Neuronal stem cell (in vitro differentiated cells): ENCODE measurements at places on chromosomes 11 and 22.
A peak's percentile ranks its signal among the peaks of the same experiment; 100 is the strongest.

- H3K27me3 ChIP-seq = no peaks in the 10 kb centered on the region
- no peaks in the 10 kb centered on the region for H3K4me1 ChIP-seq
- peaks cover 69% of the 10 kb centered on the region for H3K36me3 ChIP-seq
- no peak overlapping the region for H3K4me3 ChIP-seq
Measured at GRCh38 chr22:28714043-28714628, 27.5 kb downstream of the CHEK2 start.

DNA sequence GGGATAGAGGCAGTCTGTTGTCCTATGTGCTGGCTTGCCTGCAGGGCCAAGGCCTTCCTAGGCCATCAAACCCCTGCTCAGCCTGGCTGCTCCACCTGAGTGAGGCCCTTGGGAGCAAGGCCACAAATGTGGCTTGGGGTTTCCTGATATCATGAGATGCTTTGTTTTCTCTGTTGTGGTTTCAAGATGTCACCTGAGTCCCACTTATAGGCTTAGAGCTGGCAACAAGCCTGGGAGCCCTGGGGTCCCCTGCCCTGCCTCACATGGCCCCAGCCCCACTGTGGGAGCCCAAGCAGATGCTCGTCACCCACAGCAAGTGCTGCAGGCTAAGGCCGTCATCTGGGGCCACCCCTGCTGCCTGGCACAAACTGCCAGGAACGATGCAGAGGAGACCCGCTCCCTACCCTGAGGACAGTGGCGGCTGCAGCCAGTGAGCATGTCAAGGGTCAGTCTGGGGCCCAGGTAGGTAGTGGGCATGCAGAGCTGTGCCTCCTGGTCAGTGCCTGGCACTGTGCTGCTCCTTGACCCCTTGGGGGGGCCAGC lies 75.4 kb upstream of the KCNQ1OT1 start:
- peaks cover 6% of the 10 kb centered on the region for H3K4me1 ChIP-seq
- no peaks in the 10 kb centered on the region for H3K27me3 ChIP-seq
- no peak for DNase-seq
- no peak overlapping the region for H3K27ac ChIP-seq

- no peak for DNase-seq
- no peak within 1 kb of the TSS for H3K4me3 ChIP-seq
Measured at GRCh38 chr11:94020777-94021481, at the start of gene HEPHL1. TSS of gene HEPHL1 (plus strand) at chr11:94021354. CDS start at chr11:94021369, 15 bp downstream.

DNA sequence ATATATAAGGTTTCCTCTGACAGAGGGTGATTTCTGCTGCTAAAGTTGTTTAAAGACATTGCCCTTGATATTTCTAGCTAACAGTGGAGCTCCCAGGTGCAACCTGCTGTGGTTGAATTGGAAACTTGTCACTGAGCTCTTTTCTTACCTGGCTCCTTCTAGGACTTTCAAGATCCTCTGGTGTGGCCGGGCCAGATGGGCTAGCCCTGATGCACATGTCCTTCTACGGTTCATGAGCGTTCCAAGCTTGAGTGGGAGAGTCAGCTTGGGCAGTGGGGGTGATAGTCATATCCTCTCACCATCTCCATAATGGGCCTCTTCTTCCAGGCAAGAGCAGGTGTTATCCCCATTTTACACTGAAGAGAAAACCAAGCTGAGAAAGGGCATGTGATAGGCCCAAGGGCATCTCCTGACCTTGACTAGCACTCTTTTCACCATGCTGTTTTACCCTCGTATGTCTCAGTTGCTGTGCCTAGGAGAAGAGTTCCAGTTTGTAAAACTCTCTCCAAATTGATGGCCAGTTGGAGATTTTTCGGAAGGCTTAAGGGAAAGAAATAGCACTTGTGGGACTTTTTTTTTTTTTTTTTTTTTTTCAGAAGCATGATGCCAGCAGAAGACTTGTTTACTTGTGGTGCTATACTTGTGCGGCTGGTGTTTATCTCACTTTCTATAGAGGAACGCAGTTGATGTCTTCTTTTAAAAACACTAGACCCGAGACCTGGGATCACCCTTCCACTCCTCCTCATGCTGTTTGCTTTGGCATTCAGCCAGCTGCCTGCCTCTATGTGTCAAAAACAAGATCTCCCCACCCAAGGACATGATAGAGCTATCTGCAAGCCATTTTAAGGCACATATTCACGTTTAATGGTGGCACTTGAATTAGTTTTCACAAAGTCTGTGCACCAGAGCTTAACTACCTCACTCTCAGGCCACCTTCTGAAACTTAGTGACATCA lies 32.6 kb downstream of the TEAD1 start:
- H3K36me3 ChIP-seq = peaks cover 9% of the 10 kb centered on the region
- no peak for DNase-seq
- H3K27me3 ChIP-seq = no peaks in the 10 kb centered on the region
- H3K4me3 ChIP-seq = no peak overlapping the region

GRCh38 chr22:47801541-47802245 lies 1039.2 kb downstream of the TBC1D22A start:
- H3K36me3 ChIP-seq = no peaks in the 10 kb centered on the region
- no peaks in the 10 kb centered on the region for H3K27me3 ChIP-seq
- H3K4me3 ChIP-seq = peak overlapping the region; percentile 24
- H3K27ac ChIP-seq = no peak overlapping the region
- no peaks in the 10 kb centered on the region for H3K4me1 ChIP-seq

DNA sequence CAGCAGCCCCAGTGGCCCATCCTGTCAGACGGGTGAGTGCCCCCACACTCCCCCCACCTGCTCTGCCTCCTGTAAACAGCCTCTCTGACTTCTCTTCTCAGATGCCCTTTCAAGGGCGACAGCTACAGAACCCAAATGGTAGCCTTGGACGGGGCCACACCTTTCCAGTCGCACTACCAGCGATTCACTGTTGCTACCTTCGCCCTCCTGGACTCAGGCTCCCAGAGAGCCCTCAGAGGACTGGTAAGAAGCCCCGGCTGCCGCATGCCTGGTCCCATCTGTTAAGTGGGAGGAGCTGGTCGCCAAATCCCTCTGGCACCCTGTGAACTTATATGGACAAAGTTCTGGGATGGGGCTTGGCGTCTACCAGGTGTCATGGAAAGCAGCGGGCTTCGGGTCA lies 6.2 kb downstream of the ZP1 start:
- peaks cover 1% of the 10 kb centered on the region for H3K4me1 ChIP-seq
- no peaks in the 10 kb centered on the region for H3K27me3 ChIP-seq
- peaks cover 5% of the 10 kb centered on the region for H3K36me3 ChIP-seq
- no peak overlapping the region for H3K4me3 ChIP-seq

DNA sequence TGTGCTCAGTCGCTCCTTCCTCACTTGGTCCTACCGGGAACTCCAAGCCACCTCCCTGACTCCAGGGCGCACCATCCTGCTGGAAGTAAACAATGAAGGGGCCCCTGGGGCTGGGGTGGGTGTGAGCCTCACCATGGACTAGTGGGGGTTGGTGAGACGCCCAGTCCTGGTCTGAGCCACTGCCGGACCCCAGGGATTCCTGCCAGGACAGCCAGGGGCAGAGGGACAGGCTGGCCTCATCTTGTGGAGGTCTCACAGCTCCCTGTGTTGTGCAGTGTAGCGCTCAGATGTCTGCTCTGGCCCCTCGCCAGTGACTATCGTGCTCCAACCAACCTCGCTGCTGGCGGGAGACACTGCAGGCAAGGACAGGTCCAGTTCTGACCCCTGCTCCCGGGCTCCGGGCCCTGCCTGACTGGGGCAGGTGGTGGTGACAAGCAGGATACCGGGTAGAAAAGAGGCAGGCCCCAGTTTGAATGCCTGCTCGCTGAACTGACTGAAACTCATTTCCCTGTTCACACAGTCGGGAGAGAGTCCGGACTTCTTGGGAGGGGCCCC lies 1021.4 kb downstream of the BRD1 start:
- H3K4me1 ChIP-seq = no peaks in the 10 kb centered on the region
- H3K36me3 ChIP-seq = no peaks in the 10 kb centered on the region
- H3K4me3 ChIP-seq = no peak overlapping the region
- no peaks in the 10 kb centered on the region for H3K27me3 ChIP-seq
- H3K27ac ChIP-seq = no peak overlapping the region

GRCh38 chr11:7032692-7033091 lies 12.4 kb downstream of the NLRP14 start:
- no peak overlapping the region for H3K4me3 ChIP-seq
- H3K27me3 ChIP-seq = no peaks in the 10 kb centered on the region
- no peak overlapping the region for H3K27ac ChIP-seq
- no peak for DNase-seq
- no peaks in the 10 kb centered on the region for H3K4me1 ChIP-seq
- no peaks in the 10 kb centered on the region for H3K36me3 ChIP-seq

DNA sequence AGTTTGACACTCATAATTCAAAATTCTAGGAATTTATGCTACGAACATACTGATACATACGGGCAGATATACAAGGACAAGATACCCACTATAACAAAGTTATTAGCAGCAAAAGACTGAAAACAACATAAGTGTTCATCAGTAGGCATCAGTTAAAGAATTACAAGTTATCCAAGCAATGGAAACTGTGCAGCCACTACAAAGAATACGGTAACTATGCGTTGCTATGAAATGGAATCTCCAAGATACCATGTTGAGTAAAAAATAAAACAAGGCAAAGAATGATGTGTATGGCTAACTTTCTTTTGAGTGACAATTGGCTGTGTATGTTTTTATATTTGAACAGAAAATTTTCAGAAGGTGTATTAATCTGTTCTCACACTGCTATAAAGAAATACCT lies 151.7 kb downstream of the ADAMTS15 start:
- DNase-seq = no peak
- no peaks in the 10 kb centered on the region for H3K27me3 ChIP-seq
- no peak overlapping the region for H3K4me3 ChIP-seq
- no peaks in the 10 kb centered on the region for H3K36me3 ChIP-seq

DNA sequence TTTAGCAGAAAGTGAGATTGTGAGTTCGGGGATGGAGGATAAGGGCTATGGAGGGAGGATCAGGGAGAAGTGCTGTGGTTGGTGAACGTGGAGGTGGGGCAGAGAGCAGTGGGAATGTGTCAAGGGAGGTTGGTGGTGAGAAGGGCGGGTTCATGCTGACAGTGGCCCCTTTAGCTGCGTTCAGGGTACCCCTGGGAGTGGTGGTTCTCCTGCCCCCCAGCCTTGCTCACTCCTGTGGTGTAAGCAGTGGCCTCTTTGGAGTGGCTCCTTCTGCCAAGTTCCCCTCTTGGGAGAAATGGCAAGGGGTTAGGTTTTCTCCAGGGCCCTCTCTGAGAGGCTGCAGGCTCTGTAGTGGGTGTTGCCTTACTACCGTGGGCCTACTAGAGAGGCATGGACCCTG lies 16.1 kb upstream of the NECTIN1 start:
- DNase-seq = no peak
- H3K27ac ChIP-seq = no peak overlapping the region
- no peaks in the 10 kb centered on the region for H3K36me3 ChIP-seq
- no peak overlapping the region for H3K4me3 ChIP-seq
- H3K27me3 ChIP-seq = peaks cover 53% of the 10 kb centered on the region
